ENCODE measurements at places on chromosomes 11 and 22.

DNA sequence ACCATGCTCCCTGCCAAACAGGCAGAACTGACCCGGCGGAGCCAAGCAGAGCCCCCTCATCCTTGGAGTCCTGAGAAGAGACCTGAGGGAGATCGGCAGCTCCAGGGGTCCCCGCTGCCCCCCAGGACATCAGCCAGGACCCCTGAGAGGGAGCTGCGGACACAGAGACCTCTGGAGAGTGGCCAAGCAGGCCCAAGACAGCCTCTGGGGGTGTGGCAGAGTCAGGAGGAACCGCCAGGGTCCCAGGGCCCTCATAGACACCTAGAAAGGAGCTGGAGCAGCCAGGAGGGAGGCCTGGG is 37.5 kb downstream of the TRIOBP start:
- no peak for DNase-seq

- DNase-seq: no peak
These were observed 125.5 kb upstream of the NCAM1 start for GRCh38 chr11:112835591-112836255.

GRCh38 chr11:72160319-72160718 is 24.8 kb downstream of the FOLR3 start:
- no peak for DNase-seq

DNA sequence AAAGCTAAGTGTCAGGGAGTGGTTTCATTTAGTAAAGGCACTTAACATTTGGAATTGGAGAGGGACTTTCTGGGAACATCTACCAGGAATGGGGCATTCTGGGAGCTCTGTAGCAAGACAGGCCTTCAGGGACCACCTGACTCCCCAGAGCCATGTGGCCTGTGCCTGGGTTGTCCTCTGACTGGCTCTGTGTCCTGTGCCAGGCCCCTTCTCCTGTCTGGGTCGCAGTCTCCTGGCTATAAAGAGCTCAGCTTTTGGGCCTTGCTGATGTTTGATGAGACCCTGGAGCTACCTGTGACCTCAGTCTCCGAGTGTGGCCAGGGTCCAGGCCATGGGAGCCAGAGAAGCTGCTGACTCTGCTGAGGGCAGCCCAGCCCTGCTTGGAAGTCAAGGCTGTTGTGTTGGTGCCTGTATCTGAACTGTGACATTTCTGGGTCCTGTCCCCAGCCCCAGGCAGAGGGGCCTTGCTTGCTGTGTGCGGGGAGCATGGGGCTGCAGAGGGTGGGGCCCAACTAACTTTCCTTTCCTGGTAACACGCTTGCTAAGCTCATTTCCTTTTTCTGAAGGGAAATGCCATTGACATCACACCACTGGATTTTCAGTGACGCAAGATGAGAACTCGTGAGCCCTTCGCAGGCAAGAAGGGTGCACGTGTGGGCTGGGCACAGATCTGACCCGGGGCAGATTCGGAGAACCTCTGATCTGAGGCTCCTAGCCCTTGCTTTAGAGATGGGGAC is 41.3 kb downstream of the LRRC32 start:
- no peak for DNase-seq

GRCh38 chr11:3015796-3016195 is 23.7 kb upstream of the NAP1L4 start:
- no peak for DNase-seq

DNA sequence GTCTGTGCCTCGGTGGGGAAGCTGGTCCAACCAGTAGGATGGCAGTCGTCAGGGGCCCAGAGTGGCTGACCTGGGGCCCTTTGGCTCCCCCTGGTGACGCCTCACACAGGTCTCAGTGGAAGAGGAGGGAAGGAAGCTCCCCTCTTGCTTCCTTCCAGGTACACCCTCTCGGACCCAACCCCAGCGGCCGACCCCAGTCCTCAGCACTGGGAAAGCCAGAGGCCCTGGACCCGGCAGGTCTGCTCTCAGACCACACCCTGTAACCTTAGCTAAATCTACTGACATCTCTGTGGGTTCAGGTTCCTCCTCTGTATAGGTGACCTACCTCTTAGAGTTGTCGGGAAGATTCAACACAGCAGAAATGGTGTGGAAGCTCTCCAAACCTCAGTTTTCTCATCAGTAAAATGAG is 3.4 kb upstream of the SCUBE1 start:
- DNase-seq: no peak

DNA sequence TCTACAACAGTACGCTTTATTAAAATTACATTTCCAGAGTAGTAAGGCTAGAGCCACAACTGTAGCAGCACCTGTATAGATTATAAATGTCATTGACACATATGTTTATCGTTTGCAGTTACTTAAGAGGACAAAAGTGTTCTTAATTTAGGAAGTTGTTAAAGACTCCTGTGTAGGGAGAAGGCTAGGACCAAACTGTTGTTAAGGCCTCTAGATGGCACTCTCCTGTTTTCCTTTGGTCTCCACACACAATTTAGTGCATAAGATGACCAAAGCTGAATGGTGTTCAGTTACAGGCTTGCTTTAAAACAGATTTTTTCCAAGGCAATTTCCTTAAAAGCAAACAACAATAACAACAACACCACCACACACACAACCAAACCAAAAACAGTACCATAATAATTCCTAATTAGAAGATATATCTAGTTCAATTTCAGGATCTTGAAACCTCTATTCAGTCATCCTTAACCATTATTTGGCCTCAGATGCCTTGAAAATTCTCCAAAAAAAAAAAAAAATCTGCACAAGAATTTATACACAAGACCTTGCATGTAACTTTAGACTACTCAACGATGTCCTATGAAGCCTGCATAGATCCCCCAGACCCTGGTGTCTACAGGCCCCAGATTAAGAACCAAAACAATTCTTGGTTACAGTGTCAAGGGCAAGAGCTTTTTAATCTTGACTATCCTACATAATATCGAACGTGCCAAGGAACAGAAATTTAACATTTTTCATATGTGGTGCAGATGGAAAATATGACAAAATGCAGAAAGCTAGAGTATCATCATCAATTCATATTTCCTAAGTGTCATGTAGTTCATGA is 42.6 kb upstream of the APOA1 start:
- peak; percentile 83 for DNase-seq

GRCh38 chr22:45499746-45500145 is 2.9 kb upstream of the FBLN1 start:
- no peak for DNase-seq

DNA sequence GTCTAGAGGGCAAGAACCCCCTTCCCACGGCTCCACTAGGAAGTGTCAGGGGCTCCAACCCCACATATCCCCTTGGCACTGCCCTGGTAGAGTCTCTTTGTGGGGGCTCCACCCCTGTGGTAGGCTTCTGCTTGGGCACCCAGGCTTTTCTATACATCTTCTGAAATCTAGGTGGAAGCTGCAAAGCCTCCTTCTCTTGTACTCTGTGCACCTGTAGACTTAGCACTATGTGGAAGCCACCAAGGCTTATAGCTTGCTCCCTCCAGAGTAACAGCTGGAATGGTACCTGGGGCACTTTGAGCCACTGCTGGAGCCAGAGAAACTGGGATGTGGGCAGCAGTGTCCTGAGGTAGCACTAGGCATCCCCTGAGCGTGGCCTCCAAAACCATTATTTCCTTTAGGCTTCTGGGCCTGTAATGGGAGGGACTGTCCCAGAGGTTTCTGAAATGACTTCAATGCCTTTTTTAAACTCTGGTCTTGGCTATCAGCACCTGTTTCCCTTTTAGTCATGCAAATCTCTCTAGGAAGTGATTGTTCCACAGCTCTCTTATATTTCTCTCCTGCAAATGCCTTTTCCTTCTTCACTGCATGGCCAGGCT is 68.4 kb downstream of the TRAF6 start:
- no peak for DNase-seq

DNA sequence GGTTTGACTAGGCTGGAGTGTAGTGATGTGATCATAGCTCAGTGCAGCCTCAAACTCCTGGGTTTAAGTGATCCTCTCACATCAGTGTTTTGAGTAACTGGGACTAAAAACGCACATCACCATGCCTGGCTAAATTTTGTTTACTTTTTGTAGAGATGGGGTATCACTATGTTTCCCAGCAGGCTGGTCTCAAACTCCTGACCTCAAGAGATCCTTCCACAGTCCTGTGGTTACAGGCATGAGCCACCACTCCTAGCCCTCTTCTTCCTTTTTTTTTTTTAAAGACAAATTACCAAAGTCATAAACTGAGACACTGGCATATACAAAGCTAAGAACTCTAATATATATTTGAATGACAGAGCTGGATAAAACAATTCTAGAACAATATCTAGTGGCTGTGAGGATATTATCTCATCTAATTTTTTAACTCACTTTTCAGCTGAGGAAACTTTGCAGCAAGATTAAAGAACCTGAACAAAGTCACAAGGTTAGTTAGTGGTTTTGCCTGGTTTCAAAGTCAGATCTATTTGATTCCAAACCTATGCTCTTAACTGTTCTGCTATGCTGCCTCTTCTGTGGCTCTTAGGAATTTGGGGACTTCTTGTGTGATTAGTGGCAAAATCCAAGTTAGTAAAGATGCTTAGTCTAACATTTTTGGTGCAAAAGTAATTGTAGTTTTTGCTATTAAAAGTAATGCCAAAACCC is 95.3 kb upstream of the RAG2 start:
- DNase-seq: no peak

- no peak for DNase-seq
These were observed 16.2 kb downstream of the FGF3 start for GRCh38 chr11:69803022-69803421.

DNA sequence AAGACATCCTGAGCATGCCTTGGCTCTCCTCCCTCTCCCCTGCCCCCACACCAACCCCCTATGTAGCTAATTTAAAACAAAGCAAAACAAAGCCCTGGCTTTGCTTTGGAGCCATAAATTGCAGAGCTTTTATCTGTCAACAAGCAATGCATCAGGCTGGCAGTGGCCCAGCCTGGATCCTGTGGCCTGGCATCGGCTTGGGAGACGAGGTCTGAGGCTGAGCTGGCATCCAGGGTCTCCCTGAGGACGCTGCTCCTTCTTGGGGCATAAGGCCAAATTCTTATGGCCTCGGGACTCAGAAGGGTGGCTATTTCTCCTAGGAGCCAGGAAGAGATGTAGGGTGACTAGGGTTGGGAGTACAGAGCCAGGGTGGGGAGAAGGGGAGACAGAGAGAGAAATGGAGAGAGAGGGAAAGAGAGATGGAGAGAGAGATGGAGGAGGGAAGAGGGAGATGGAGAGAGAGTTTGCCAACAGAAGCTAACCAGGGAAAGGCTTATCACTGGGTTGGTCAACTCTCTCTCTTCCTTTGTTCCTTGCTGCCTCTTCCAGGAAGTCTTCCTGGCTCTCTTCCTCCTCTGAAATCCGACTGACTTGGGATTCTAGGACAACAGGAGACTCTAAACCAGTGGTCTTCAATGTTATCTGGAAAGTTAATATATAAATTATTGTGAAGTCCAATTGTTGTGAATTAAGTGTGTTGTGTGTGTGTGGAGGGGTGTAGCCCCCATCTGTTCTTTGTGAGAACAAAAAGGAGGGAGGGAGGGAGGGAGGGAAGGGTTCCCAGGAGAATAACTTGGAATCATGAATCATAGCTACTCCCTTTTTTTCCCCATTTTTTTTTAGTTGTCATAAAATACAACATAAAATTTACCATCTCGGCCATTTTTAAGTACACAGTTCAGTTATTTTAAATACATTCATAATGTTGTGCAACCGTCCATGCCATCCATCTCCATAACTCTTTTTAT is 29.1 kb downstream of the TSPAN18 start:
- DNase-seq: no peak

- no peak for DNase-seq
These were observed 19.2 kb upstream of the OR56A3 start for GRCh38 chr11:5922749-5923426.

GRCh38 chr11:134436781-134437180 is 24.7 kb upstream of the B3GAT1 start:
- no peak for DNase-seq

GRCh38 chr11:111749646-111750045 is 16.5 kb downstream of the PPP2R1B start:
- no peak for DNase-seq

- no peak for DNase-seq
These were observed 3.3 kb downstream of the BRD1 start for GRCh38 chr22:49824185-49824925.

- no peak for DNase-seq
These were observed 26.7 kb downstream of the FAM83F start for GRCh38 chr22:40021401-40022000.

GRCh38 chr11:3831378-3832239 is 9.2 kb downstream of the RHOG start:
- DNase-seq: no peak

DNA sequence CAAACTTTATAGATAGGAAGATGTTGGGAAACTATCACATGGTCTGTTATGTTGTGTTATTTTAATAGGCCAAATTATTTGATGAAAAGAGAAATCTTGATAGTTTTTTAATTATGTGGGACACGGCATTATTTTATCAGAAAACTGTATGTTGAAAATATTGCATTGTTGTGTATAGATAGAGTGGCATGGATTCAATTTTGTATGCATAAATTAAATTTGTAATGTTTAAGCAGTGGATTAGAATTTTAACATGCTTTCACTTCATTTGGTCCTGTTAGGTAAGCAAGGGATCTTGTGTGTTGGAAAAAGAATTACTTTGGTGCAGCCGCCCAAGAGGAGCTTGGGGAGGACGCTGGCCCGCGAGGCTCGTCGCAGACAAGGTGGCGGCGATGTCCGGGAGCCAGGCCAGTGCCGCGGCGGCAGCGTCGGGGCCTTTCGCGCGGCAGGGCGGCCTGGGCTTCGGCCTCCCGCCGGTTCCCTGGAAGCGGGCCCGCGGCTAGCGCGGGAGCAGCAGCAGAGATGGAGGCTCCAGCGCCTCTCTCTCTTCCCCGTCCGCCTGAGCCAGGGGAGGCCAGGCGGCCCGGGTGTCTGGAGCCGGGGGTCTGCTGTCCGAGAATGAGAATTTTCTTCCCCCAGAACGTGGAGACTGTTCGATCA is 82.7 kb downstream of the GGT1 start:
- no peak for DNase-seq

DNA sequence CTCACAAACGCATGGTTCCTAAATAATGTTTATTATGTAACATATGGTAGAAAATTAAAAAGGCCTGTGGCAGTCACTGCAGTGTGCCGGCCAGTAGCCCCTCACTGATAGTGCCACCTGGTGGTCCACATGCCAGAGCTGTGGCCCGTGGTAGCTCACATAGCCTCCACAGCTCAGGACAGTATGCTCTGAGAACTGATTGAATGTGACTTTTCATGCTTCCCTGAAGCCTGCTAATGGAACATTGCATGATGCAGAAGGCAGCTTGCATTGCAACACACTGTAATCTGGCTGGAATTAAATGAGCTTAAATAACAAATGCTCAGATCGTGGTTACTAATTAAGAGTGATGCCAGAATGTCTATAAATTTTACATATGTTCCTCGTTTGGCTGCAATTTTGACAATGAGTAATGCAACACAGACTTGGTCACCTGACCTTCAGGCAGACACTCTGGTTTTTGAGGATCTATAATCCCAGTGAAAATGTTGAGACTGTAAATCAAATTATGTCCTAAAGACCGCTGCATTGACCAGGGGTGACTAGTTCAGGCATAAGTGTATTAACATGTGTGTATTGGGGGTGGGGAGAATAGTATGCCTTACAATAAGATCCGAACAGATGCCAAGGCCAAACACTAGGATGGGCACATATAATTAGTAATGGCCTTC is 566.4 kb downstream of the METTL15 start:
- DNase-seq: no peak

- DNase-seq: no peak
These were observed 8.3 kb downstream of the PDHX start for GRCh38 chr11:34924714-34925113.

Measured in amniotic stem cell (primary cell).